ENCODE measurements at places on chromosomes 16 and 17.

DNA sequence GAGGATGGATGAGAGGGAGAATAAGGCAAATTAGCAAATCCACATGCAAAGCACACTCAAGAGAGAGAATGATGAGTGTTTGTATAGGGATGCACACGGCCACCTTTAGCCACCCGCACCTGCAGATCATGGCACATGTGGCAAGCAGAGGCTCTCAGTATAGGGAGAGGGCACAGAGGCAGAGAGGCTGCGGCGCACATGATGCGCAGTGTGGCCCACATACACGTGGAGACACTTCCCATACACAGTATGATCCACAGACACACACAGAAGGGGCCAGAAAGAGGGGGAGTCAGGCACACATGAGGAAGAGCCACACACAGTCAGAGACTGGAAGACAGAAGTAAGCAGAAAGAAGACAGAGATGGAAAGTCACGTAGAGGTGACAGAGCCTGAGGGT is 6.5 kb upstream of the CHD3 start:
- no peak for DNase-seq

GRCh38 chr17:28622186-28622585 is 8.2 kb upstream of the RSKR start:
- DNase-seq, result no peak

GRCh38 chr16:77406680-77407079 is 28.2 kb downstream of the ADAMTS18 start:
- no peak for DNase-seq

GRCh38 chr16:11356573-11357331 is 11.5 kb downstream of the RMI2 start:
- peak; percentile 28 for DNase-seq

- no peak for DNase-seq
Observed at GRCh38 chr17:76274112-76274956, 9.2 kb downstream of the UBALD2 start.

- DNase-seq, result no peak
Observed at GRCh38 chr17:32143527-32143870, 1.2 kb downstream of the RHOT1 start.

GRCh38 chr16:73853968-73854367 is 442.6 kb upstream of the PSMD7 start:
- no peak for DNase-seq

- DNase-seq, result no peak
Observed at GRCh38 chr17:38510421-38511149, 82.3 kb downstream of the ARHGAP23 start.

DNA sequence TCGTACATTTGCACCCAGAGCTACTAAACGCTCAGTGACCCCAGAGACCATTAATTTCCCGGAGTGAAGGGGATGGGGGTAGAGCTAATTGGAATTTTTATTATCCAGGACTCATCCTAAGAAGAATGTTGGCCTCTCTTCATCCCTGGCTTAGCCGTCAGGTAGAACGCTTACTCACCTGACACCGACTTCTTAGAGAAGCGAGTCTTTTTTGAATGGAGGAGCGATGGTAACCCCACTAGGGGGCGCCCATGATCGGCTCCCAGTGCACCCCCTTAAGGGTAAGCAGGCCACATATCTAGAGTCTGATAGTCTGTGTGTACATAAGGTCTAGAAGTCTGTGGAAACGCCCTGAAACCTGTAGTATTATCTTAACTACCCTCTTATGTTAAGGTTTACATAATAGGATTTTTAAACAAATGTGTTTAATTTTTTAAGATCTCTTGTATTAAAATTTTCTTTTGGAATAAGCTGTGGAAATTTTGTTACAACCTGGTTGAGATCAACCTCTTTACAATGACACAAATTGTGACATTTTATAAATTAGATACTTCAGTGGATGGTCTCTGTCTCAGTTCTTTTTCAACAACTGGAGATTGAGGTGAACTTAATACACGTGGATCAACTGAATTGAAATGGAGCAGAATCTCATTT is 229.8 kb downstream of the CPPED1 start:
- peak; percentile 56 for DNase-seq

GRCh38 chr16:13634959-13635358 is 285.0 kb upstream of the ERCC4 start:
- DNase-seq, result no peak

DNA sequence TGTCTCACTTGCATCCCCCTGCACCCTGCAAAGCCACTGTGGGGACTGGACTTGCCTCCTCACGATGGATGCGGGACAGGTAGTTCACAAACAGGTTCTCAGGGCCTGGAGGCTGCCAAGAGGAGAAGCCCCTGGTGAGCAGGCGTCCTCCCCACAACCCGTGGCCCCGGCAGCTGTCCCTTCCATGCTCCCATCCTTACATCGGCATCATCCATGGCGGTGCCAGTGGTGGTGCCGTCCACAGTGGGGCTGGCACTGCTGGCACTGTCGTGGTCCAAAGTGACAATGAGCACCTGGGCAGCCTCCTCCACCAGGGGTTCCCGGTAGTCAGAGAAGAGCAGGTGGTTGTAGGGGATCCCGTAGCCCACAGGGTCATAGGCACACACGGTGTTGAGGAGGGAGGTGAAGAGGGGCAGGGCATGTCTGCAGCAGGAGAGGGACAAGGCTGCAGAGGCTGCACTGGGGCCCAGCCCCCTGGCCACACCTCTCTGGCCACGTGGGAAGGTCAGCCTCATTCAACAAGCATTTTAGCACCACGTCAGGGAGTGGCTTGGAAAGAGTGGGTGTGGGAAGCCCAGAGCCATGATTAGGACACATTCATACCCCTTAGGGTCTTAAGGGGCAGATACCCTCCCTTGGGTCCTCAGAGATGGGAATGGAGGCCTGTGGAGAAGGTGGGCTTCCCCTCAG is 12.6 kb downstream of the HID1 start:
- no peak for DNase-seq

DNA sequence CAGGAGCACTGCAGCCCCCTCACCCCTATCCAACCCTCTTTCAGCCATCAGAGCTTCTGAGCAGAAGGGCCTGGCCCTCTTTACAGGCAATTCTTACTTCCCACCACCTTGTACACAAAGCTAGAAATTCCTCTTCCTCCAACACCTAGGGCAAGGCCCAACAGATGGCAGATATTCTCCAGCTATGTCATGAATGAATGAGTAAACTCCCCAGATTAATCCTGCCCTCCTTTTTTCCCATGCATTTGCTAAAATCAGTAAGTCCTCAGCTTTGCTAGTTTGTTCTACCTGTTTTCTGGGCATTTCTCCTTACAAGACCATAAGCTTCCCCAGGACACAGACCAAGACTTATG is 20.4 kb upstream of the MRPS23 start:
- DNase-seq, result no peak

GRCh38 chr17:80649200-80649644 is 104.6 kb downstream of the RPTOR start:
- no peak for DNase-seq

DNA sequence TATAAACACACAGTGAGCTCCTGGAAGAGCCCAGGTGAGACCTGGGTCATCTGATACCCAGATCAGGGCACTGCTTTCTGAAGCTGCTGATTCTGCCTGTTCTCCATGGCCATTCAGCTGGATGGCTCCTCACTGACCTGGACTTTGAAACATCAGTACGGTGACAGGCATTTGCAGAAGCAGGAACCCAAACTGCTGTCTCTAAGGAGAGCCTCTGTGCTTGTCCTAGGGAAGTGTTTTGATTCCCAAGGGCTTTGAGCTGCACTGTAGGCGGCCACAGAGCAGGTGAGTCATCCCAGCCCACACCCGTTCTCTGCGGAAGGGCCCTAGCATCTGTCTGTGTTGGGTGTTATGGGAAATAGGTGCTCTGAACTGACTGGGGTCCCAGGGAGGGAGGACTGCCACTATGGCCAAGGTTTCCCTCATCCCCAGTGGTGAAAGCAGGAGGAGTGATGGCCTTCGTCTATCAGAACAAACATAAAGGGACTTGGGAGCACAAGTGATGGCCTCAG is 60.7 kb upstream of the ADCY9 start:
- no peak for DNase-seq

- no peak for DNase-seq
Observed at GRCh38 chr17:48470388-48471034, 40.5 kb upstream of the SKAP1 start.

- DNase-seq, result no peak
Observed at GRCh38 chr17:40678902-40679522, 14.0 kb upstream of the KRT222 start.

DNA sequence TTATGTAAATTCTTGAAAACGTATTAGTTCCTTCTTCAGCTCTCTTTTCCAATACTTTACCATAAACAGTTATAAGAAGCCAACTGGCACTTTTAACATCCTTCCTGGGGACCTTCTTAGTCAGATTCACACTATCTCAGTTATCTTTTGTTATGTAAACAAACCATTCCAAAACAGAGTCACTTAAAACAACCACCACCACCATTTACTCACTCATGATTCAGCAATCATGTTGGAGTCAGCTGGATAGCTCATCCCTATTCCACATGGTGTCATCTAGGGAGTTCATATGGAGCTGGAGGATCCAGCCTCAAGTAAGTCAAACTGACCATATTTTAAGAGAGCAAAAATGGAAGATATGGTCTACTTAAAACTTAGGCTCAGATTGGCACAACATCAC is 240.3 kb upstream of the IRX3 start:
- no peak for DNase-seq

DNA sequence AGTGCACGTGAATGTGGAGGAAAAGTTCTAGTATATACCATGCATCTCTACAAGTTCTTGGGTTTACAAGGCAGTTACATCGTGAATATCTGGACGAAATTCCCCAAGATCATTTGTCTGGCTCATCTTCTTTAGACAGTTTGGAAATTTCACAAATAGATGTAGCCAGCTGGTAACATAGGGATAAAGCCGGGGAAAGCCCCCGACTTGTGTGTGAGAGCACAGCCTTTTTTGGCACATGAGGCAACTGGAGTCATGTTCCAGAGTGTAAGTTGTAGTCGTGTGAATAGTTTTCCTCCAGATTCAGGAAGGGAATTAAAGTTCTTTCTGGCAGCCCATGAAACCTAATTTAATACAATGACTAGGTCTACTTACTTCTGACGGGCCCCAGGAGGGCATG is 62.3 kb downstream of the MARCHF10 start:
- no peak for DNase-seq

DNA sequence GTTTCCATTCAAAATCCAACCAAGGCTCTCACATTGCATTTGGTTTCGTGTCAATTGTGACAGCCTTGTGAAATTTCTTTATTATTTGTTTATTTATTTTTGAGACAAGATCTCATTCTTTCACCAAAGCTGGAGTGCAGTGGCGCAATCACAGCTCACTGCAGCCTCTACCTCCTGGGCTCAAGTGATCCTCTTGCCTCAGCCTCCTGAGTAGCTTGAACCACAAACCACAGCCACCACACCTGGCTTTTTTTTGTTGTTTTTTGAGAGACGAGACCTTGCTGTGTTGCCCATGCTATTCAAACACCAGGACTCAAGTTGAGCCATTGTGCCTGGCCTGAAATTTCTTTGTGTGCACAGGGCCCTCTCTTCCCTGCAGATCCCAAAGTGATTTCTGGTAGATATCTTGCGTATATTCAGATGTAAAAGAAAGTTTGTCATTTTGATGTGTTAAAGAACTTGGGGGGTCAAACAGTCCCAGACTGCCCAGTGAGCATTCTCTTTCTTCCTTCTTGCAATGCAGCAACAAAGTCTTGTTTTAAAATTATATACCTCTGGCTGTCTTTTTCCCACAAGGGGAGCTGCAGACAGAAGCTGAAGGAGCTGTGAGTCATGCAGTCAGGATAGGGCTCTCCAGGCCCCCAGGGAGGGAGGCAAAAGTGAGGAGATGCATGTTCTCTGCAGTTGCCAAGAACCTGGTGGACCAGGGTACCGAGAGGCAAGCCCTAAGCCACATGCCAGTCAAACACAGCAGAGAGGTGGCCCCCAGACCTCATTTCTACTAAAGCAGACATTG is 15.5 kb upstream of the USP22 start:
- DNase-seq, result no peak

GRCh38 chr17:80123791-80124190 is 22.4 kb downstream of the GAA start:
- DNase-seq, result no peak

DNA sequence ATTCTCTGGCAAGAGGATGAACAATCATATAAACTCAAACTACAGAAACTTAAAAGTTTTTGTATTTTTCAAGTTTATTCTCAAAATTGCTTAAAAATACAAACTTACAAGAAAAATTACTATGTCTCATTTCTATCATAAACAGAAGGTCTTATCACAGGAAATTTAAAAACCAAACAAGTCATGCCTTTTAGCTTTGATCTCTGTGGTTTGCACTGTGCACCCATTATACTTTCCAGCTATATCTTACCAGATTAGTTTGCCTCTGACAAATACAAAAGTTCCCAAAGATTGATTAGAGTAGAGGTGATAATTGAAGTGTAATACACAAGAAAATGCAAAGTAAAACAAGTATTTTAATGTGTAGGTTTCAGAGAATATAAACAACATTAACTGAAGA is 117.4 kb downstream of the MYO1D start:
- DNase-seq, result no peak

All from activated T-cell treated with anti-CD3 and anti-CD28 coated beads for 24 hours (primary cell).